ENCODE measurements at places on chromosomes 5 and 9.

GRCh38 chr5:134506054-134507039 is 19.1 kb upstream of the JADE2 start:
- DNase-seq = no peak

GRCh38 chr5:33479311-33479710 is 38.5 kb downstream of the TARS1 start:
- no peak for DNase-seq

DNA sequence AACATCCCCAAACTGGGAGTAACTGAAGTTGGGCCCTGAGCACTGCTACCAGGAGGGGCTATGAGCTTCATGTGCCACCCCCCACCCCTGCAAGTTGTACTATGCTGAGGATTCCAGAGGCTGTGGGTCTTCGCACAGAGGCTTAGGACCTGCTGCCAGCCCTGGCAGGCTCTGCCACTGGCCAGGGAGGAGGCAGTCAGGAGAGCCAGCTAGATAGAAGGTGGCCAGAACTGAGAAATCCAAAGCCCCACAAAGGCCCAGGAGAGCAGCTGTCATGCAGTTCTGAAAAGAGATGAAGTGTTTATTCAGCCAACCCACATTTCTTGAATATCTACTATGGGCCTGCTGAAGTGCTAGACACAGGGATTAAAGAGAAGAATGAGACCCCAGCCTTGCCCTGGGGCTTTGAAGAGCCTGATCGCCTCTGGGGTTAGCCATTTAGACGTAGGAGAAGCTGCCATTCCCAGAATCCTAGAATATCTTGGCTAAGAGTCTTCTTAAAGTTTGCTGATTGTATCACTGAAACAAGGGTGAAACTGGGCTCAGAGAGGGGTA is 1.4 kb downstream of the ALAD start:
- DNase-seq = no peak

DNA sequence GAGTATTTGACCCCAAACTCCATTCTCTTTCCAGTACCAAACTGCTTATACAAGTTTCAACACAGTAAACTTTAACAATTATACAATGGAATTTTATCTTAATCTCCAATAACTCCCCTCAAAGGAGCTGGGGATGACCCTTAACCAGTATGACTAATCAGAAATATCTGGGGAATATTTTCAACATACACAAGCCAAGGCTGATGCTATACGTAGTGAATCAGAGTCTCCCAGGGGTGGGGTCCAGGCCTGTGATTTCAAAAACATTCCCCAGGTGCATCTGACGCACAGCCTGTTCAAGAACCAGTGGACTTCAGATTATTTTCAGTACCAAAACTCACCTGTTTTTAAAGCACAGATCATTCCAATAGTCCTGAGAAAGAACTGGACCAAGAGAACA is 11.8 kb upstream of the SEMA5A start:
- DNase-seq = no peak

DNA sequence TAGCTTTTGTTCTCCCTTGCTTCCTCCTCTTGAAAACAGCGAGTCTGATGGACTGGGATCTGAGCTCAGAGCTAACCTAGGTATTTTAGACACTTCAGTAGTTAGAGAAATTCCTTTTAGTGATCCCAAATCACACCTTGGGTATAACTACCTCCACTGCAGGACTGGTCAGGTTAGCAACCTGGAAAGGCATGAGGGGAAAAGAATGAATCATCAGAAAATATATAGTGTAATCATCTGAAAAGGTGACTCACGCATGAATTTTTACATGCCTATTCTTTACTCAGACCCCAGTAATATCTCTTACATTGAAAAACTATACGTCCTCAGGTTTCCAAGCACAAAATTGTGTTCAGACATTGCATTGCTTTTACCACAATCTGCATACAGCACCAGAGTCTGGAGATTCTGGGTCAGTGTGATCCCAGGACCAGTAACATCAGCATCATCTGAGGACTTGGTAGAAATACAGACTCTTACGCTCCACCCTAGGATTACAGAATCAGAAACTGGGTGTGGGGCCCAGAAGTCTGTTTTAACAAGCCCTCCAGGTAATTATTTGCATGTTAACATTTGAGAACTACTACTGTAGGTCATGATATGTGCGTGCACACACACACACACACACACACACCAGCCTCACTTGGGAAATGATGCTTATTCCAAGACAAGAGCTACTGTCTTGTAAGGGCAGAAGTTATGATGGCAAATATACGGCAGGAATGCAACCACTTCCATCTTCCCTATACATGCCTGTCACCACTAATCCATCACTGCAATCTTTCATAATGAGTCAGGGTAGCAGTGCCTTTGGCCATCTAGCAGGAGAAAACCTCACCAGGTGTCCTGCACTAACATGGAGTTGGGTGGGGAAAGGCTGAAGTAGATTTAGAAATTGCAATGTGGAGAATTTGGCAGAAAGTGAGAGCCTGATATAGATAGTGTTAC is 271.6 kb upstream of the MAP3K1 start:
- DNase-seq = no peak

DNA sequence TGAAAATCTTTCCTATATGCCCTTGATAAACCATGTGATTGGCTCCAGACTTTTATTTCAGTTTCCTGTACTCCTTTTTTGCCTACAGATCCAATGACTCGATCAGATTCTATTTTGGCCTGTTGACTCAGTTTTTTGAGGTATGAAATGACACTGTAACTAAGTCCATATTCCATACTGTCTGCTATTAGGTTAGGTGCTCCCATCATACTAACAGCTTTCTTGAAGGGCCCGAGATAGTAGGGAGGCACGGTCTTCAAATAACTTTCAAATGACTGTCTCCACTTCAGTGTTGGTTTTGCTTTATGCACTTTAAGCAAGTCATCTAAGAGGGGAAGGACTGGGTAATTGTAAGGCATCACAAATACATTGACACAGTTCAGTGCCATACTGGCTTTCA is 295.4 kb upstream of the DAB2 start:
- no peak for DNase-seq

GRCh38 chr9:37501957-37502596 is 16.3 kb downstream of the POLR1E start:
- DNase-seq = no peak

GRCh38 chr9:132802121-132802795 is 75.8 kb downstream of the AK8 start:
- no peak for DNase-seq

DNA sequence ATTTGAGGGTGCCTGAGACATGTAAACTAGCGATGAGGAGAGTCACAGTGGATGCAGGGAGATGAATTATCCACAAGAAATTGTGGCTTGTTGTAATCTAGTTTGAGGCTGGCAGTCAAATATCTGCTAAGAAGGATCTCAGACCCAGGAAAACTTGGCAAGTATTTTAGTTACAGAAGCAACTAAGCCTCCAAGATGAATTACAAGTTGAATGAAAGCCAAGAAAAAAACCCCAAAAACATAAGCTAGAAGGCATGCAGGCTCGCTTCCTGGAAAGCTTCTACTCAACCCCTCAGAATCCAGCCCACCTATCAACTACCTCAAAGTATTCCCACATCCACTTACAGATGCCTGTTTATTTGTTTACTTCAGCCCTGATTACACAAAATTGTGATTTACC is 696.9 kb downstream of the MAT2B start:
- DNase-seq = no peak

- DNase-seq = no peak
These were observed 299.5 kb downstream of the MED10 start for GRCh38 chr5:6078881-6079280.

DNA sequence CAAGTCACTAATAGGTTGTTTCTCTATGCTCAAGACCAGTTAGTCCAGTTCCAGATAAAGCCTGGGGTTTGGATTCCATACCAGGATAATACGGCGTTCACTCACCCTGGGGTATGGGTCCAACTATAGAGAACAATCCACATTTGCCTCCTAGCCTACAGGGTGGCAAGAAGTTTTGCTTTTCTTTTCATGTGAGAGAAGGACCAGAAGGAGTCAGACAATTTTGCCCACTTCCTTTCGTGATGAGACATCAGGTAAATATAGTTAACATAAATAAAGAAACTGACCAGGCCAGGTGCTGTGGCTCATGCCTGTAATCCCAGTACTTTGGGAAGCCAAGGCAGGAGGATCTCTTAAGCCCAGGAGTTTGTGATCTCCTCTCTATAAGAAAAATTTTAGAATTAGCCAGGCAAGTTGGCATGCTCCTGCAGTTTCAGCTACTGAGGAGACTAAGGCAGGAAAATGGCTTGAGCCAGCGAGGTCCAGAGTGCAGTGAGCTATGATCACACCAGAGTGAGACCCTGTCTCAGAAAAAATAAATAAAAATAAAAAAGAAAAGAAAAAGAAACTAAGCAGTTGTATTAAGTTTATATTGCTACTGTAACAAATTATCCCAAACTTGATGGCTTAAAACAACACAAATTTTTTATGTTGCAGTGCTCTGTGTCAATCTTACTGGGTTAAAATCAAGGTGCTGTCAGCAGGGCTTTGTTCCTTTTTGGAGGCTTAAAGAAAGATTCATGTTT is 7.5 kb upstream of the REEP5 start:
- peak; percentile 33 for DNase-seq

DNA sequence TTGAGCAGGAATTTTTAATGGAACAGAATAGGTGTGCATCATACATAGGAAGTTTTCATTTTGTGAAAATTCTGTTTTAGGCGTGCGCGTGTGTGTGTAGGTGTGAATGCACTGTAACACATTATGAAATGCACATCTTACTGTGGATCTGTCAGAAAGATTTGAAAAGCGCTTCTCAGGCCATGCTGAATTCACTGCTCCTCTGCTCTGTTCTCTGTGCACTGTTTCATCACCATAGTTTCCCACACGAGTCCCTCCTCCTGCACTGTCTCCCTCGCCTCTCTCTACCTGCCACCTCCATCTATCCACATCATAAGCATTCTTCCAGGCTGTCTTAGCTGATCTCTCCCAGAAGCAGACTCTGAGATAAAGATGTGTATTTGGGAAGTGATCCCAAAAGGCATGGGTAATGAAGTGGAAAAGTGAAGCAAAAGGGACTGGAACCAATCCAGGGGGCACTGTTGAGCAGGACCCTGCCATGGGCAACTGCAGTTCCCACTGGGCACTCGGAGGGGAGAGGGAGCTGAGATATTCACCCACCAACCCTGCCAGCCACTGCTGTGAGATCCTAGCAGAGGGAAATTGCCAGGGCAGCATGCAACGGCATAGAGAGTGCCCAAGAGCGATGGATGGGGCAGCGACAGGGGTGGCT is 65.9 kb downstream of the GABBR2 start:
- no peak for DNase-seq

GRCh38 chr9:9924376-9924775 is 688.4 kb downstream of the PTPRD start:
- no peak for DNase-seq

DNA sequence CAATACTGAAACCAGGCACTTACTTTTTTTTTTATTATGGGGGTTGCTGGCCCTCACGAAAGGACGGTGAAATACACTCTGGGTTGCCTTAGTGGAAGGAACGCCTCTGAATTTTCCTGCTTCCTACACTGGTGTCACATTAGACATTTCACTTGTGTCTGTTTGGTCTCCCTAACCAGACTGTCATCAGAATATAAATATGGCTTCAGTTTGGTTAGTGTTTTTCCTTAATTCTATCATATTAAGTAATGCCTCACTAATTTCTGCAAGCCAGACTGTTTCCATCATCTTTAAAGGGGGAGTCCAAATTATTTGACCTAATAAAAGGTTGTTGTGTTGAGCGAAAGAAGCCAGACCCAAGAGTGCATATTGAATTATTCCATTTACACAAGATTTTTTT is 4.7 kb downstream of the GLIS3 start:
- DNase-seq = no peak

GRCh38 chr9:33416996-33417395 is 14.6 kb upstream of the AQP7 start:
- peak; percentile 70 for DNase-seq

- peak; percentile 27 for DNase-seq
These were observed 188.1 kb downstream of the RFX3 start for GRCh38 chr9:3337515-3338225.

Data from CD4-positive, alpha-beta T cell treated with Interleukin-2 at 100 ng/mL for 4 hours (primary cell).